ENCODE measurements at places on chromosomes 4 and X. TPM values are rescaled to one million over a fixed set of nuclear protein-coding genes. Genes with fewer than 3 reads are reported as not detected.

Gene ARR3
- total RNA-seq: not detected

DNA sequence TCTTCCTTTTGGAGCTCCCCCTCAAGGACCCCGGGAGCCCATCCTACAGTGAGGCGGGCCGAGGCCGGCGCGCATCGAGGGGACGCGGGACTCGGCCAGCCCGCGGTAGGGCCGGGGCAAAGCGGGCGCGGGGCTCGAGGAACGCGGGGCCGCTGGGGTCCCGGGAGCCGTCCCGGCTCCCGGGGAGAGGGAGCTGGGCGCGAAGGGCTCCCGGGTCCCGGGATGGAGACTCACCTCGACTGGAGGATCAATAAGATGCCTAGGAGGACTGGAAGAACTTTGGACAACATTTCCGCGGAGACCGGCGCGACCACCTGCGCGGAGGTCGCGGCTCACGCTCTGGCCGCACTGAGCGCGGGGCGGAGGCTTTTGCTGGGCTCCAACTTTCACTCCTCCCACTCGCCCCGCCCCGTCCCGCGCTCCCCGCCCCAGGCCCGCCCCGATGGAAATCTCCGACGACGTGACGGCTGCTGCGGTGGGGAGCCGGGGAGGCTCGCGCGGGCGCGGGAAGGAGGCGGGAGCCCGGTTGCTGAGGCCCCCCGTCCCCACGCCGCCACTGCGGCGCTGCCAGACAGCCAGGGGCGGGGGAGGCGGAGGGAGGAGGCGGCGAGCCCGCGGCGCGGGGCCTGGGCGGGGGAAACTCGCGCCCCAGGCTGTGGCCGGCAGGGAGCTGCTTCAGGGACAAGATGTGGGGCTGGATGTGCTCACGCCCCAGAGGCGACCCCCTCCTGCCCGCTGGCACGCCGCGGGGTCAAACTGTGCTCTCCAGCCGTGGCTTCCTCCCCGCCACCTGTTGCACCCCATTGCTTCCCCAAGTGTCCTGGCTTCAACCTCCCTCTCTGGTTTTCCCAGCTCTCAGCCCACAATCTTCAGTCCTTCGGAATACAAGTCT is at the start of gene GABRE:
Gene GABRE (minus strand): TSS at position 341 of the 892 bp plus-strand sequence. CDS start 51 bp downstream, at position 290.
- peak within 1 kb of the TSS; percentile 94 for H3K4me3 ChIP-seq
- peak; percentile 76 for DNase-seq
- no peaks in the 10 kb centered on the region for H3K27me3 ChIP-seq

DNA sequence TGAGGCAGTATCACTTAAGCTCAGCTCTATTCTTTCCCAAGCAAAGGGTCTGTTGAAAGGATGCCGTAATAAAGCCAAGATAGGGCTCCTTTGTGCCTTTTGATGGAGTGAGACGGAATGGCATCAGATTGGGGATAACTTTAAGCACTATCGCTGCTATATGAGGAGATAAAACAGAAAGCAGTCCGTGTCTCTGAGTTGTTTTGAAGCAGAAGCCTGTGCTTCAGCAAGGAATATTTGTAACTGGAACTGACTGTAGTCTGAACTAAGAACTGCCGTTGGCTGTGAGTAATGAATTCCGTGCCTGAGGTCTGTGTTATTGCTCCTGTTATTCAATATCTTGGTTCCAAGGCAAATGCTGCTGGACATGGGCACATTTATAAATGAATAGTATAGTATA is 297.4 kb downstream of the ANKRD50 start:
- H3K4me3 ChIP-seq: peak overlapping the region; percentile 65
- H3K36me3 ChIP-seq: no peaks in the 10 kb centered on the region
- DNase-seq: peak; percentile 66
- H3K27ac ChIP-seq: peak overlapping the region; percentile 79
- H3K27me3 ChIP-seq: no peaks in the 10 kb centered on the region
- peaks cover 20% of the 10 kb centered on the region for H3K4me1 ChIP-seq

Gene ERAS
- total RNA-seq: not detected

DNA sequence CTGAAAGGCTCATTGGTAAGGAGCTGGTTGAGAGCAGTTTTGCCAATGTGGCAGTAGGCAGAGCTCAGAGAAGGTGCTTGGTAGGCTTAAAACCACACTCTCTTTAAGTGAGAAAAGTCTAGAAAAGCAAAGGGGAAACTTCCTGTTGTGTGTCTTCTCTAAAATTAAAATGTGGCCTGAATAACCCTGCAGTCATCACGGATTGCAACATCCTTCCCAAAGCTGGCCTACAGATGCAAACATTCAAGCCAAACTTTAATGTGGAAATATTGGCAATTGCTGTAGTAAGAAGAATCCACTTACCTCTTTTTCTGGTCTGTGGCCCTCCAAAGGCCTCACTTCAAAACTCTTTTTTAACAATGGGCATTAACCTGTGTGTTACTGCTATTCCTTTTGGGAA is 348.5 kb downstream of the OPHN1 start:
- H3K4me1 ChIP-seq: peaks cover 21% of the 10 kb centered on the region
- no peaks in the 10 kb centered on the region for H3K36me3 ChIP-seq
- no peaks in the 10 kb centered on the region for H3K27me3 ChIP-seq
- no peak overlapping the region for H3K4me3 ChIP-seq

Gene SSX3
- total RNA-seq: not detected
